ENCODE measurements at places on chromosomes 6 and 20.
A peak's percentile ranks its signal among the peaks of the same experiment; 100 is the strongest.

DNA sequence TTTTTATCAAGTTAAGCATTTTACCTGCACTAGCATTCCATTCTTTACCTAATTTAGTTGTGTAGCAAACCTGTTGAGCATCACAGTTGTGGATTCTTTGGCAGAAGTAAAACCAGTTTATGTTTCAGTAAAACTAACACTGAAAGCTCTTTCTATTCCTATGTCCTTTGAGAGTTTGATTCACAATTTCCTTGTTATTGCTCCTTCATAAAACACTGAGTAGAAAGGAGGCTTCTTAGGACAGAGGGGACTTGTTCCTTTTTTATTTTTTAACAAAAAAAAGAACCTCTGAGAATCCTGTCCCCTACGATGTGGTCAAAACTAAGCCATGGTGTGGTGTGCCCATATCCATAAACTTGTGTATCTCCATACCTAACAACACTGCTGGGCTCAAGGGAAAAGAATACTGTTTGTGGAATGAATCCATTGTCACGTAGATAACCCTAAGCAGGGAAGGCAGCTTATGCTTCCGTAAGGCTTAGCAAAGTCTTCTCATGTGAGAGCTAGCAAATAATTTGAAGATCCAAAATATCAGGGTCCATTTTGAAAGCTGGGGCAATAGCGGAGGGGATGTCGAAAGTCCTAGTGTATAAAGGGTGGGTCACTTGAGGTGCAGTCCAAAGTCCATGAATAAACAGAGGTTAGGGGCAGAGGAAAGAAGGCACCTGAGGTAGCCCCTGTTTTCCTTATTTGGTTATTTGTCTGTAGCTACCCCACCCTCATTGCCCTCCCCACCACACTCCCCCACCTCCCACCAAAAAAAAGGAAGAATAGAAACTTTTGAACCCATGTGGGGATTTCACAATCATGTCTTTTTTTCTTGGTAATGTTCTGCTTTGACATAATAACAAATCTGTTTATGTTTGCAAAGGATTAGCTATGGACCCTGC, 71.0 kb downstream of the PLAGL1 start:
- H3K4me3 ChIP-seq, result no peak overlapping the region
- H3K27me3 ChIP-seq, result no peaks in the 10 kb centered on the region
- H3K27ac ChIP-seq, result no peak overlapping the region
- DNase-seq, result no peak
- H3K4me1 ChIP-seq, result no peaks in the 10 kb centered on the region

GRCh38 chr6:16450821-16451220, 212.4 kb downstream of the GMPR start:
- DNase-seq, result no peak
- H3K4me3 ChIP-seq, result no peak overlapping the region
- H3K36me3 ChIP-seq, result no peaks in the 10 kb centered on the region

- H3K36me3 ChIP-seq, result no peaks in the 10 kb centered on the region
- H3K27ac ChIP-seq, result no peak overlapping the region
- H3K4me1 ChIP-seq, result no peaks in the 10 kb centered on the region
- H3K27me3 ChIP-seq, result peaks cover 4% of the 10 kb centered on the region
Measured at GRCh38 chr20:46850896-46851295, 43.7 kb upstream of the EYA2 start.

DNA sequence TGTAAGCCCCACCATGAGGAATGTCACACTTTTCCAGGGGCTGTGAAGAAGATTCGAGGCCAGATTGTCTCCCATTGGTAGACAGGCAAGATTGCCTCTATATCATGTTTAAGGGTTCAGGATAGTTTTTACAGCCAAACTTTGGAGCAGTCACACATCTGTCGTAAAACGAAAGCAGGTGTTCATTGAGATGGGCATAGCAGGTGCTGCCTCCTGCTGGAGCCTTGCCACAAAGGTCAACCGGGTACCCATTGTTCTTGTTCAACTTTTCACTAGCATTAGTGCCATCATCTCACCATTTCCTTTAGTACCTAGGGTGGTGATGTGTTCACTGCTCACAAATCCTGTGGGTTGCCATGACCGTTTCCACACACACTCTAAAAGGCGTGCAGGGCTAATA, 198.3 kb downstream of the HTR1B start:
- no peaks in the 10 kb centered on the region for H3K36me3 ChIP-seq
- H3K27ac ChIP-seq, result no peak overlapping the region
- H3K4me1 ChIP-seq, result no peaks in the 10 kb centered on the region

DNA sequence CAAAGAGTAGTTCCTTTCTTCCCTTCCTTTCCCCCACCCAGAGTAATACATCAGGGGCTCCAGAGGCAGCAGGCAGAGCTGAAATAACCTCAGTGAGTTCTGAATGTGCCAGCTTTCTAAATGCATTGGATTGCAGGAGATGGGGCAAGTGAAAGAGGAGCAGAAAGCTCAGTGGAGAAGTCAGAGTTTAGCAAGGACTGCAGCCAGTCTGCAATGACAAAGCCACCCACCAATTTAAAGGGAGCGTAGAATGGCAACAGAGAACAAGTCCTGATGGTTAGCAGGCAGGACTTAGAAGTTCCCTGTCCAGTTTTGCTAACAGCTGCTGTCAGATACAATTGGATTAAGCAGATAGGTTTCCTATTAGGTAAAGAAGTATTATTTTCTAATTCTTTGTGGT, 203.4 kb upstream of the RIN2 start:
- no peak overlapping the region for H3K4me3 ChIP-seq
- H3K36me3 ChIP-seq, result no peaks in the 10 kb centered on the region
- H3K4me1 ChIP-seq, result peaks cover 16% of the 10 kb centered on the region
- DNase-seq, result no peak
- H3K27ac ChIP-seq, result no peak overlapping the region
- H3K27me3 ChIP-seq, result no peaks in the 10 kb centered on the region

DNA sequence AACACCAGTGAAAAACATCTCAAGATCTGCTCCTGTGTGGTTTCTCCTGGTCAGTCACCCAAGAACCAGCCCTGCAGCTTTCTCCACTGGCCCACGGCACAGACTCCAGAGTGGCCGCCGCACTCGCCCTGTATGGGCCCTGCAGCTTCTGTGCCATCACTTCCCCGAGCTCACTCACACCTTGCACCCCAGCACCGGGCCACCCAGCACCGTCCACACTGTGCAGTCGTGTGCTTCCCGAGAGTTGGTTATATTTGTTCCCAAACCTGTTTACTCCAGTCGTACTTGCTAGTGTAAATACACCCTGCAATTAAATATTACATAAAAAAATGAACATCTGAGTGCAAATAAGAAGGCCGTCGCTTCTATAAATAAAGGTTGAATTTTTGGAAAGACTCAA, 341.7 kb downstream of the CDH26 start:
- no peaks in the 10 kb centered on the region for H3K4me1 ChIP-seq
- H3K27me3 ChIP-seq, result no peaks in the 10 kb centered on the region
- no peaks in the 10 kb centered on the region for H3K36me3 ChIP-seq

DNA sequence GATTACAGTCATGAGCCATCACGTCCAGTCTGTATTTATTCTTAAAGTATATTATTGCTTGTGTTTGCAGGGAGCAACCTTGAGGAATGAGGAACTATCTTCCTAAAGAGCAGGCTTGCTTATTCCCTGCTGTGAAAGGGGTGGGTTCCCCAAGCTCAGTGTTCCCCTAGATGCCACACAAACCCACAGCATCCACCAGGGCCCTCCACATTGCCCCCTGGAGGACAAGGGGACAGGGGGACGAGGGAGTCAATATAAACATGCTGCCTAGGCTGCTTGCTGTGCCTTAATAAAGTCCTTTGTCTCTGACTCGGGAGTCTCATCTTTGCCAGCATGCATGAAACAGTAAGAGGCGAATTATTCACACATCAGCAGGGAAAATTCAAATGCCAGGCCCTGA, 8.0 kb upstream of the IDH3B start:
- H3K4me3 ChIP-seq, result no peak overlapping the region
- H3K36me3 ChIP-seq, result no peaks in the 10 kb centered on the region
- DNase-seq, result no peak
- no peaks in the 10 kb centered on the region for H3K27me3 ChIP-seq
- no peak overlapping the region for H3K27ac ChIP-seq

DNA sequence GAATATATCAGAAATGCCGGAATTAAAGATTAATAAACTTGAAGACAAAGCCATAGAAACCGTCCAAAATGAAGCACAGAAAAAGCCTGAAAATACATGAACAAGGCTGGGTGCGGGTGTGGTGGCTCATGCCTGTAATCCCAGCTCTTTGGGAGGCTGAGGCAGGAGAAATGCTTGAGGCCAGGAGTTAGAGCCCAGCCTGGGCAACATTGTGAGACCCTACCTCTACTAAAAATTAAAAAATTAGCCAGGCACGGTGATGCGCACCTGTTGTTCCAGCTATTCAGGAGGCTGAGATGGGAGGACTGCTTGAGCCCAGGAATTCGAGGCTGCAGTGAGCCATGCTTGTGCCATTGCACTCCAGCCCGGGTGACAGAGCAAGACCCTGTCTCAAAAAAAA, 32.9 kb downstream of the REV3L start:
- no peak overlapping the region for H3K27ac ChIP-seq
- no peak overlapping the region for H3K4me3 ChIP-seq

DNA sequence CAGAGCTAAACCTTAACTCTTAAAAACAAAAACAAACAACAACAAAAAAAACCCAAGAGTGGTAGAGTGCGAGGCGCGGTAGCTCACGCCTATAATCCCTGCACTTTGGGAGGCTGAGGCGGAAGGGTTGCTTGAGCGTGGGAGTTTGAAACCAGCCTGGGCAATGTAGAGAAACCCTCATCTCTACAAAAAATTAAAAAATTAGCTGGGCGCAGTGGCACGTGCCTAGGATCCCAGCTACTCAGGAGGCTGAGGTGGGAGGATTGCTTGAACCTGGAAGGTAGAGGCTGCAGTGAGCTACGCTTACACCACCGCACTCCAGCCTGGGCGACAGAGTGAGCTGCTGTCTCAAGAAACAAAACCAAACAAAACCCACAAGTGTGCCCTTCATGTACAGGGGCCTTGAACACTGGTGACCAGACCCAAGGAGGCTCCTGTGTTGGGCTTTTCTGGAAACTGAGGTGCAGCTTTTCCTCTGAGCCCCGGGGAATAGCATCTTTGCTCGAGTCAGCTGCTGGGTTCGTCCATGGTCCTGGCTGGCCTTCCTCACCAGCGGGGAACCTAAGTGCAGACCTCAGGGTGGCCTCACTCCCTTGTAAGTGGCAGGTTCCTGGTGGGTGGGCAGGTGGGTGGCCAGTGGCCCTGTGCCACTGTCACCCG, 39.9 kb downstream of the PYGB start:
- no peak overlapping the region for H3K27ac ChIP-seq
- H3K36me3 ChIP-seq, result peaks cover 98% of the 10 kb centered on the region
- H3K4me3 ChIP-seq, result no peak overlapping the region

DNA sequence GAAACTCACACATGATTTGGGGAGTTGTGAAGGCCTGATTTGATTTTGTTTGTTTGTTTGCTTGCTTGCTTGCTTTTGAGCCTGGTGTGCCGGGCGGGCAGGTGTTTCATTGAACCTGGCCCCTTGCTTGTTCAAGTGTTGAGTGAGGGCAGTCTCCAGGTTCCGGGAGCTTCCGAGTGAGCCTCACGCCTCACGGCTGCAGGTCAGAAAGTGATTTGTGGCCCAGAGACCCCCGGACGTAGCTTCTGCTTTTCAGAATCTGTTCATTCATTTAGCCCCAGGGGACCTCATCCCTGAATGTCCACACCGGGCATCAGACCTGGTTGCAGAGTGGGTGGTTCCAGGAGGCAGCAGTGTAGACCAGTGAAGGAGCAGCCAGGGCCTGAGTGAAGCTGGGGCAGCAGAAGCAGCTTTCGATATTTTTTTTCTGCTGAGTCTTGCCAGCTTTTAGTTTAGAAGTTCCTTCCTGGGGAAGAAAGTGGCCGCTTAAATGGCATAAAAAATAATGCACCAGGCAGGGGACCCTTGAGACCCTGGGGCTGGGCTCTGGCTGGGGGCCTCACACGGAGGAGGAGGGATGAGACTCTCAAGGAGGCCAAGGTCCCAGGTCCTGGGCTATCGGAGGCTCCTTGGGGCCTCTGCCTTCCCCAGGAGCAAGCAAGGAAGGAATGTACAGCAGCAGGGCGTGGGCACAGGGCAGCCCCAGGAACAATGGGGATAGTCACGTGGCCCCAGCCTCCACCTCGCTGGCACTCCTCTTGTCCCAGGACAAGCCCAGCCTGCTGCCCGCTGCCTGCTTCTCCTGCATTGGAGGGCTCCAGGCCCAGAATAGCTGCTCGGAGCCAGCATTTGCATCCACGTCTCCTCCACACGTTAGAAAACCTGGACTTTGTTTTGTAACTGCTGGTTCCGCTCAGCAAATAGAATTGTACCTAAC, 89.2 kb upstream of the BHLHE23 start:
- DNase-seq, result peak; percentile 29
- peaks cover 83% of the 10 kb centered on the region for H3K27me3 ChIP-seq
- no peak overlapping the region for H3K27ac ChIP-seq
- no peaks in the 10 kb centered on the region for H3K4me1 ChIP-seq
- no peak overlapping the region for H3K4me3 ChIP-seq

GRCh38 chr6:69719602-69720193, 77.1 kb downstream of the LMBRD1 start:
- H3K27ac ChIP-seq, result no peak overlapping the region
- no peak overlapping the region for H3K4me3 ChIP-seq

GRCh38 chr20:57274299-57274698, 7.9 kb upstream of the BMP7 start:
- peaks cover 1% of the 10 kb centered on the region for H3K27me3 ChIP-seq
- no peaks in the 10 kb centered on the region for H3K36me3 ChIP-seq
- DNase-seq, result no peak
- H3K4me1 ChIP-seq, result no peaks in the 10 kb centered on the region
- no peak overlapping the region for H3K4me3 ChIP-seq
- H3K27ac ChIP-seq, result no peak overlapping the region

DNA sequence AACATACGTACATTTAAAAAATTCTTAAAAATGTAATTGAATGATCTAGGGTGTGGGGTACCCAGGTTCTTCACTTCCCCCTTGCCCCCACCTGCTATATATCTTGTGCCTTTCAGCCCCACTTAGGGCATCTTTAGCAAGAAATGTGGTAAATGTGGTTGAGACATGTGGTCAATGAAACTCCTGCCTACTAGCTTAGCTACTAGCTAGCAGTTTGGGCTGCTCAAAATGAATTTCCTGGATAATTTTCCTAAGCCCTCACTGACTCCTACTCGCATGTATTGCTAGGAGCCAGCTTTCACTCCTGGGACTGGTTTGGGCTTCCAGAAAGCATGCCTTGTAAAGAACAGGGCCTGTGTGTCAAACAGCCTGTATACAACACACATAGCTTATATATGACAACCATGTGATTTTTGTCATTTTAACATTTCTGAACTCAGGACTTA, 257.3 kb downstream of the ATXN1 start:
- no peaks in the 10 kb centered on the region for H3K27me3 ChIP-seq
- no peak overlapping the region for H3K27ac ChIP-seq
- no peak for DNase-seq
- H3K4me1 ChIP-seq, result peaks cover 7% of the 10 kb centered on the region
- H3K36me3 ChIP-seq, result no peaks in the 10 kb centered on the region

Data from suprapubic skin (tissue), 4 donors.